ENCODE measurements at places on chromosomes 13 and 19.

DNA sequence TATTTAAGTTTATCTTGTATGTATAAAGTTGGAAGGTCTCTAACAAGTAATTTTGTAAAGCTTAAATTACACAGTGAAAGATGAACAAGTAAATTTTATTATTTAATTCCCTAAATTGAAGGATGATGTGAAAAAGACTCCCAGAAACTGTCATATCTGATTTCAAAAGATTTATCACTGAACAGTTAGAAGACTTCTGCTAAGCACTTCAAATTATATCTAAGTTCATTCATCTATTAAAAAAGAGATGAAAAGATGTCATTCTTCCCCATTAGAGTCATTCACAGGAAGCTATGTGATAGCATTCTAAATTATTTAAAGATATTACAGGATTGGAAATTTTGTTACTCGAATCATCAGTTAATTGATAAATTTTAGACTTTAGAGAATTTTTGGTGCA is 359.4 kb downstream of the ITGBL1 start:
- DNase-seq: no peak

DNA sequence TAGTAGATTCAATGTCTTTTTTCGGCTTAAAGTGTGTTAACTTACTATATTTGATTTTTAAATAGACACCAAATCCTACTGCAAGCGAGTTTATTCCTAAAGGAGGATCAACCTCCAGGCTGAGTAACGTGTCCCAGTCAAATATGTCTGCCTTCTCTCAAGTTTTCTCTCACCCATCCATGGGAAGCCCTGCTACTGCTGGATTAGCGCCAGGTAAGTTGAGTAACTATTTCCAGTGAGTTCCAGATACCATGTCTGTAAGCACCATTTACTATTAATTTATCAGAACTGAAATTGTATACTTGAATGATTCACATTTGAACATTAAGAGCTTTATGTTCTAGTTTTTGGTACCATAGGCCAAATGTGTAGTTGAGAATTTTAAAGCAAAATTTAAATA is 81.8 kb downstream of the PAN3 start:
- DNase-seq: no peak

DNA sequence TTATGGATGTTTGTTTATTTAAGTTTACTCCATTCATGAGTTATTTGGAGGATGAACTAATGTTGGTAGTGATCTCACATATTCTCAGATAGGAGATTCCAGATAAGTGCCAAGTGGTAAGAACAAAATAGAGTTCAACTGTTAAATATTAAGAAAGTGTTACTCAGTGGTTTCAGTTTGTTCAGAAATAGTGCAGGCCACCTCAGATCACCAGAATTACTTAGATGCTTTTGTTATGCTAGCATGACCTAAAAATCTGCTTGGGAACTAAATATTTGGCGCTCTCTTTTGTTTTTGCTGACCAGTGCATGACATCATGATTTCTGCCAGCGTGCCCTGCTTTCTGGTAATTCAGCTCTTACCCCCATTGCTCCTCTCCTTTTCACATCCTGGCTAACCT is 15.6 kb downstream of the CLDN10 start:
- no peak for DNase-seq

- DNase-seq: no peak
Measured at GRCh38 chr13:98105929-98106336, 37.0 kb upstream of the FARP1 start.

GRCh38 chr19:50817941-50818858 is 5.4 kb downstream of the KLK1 start:
- no peak for DNase-seq

- no peak for DNase-seq
Measured at GRCh38 chr19:39946532-39946931, 12.1 kb upstream of the FCGBP start.

DNA sequence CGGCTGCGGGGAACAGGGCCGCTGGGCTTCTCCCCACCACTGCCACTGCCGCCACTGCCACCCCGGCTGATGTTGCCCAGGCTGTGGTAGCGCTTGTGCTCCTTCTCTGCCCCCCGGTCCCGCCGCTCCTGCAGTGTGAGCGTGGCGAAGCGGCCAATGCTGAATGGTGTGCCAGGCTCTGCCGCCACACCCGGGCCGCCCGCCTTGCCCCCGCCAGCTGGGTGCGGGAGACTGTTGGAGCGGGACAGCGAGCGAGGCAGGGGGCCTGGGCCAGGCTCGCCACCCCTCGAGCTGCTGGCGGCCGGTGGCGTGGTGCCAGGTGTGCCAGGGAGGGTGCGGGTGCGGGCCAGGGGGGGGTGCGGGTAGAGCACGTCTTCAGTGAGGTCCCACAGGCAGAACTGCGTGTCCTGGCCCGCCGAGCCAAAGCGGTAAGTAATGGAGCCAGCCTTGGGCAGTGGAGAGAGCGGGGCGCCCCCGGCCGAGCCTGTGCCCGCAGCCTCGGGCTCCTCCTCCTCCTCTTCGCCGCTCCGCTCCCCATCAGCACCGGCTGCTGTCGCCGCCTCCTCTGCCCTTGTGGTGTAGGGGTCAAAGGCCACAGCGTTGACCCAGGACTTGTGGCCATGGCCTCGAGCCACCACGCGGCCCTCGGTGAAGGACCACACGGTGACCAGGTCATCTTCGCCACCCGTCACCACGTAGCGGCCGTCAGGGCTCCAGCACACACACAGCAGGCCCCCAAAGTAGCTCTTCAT is 3.7 kb upstream of the DMPK start:
- DNase-seq: no peak

DNA sequence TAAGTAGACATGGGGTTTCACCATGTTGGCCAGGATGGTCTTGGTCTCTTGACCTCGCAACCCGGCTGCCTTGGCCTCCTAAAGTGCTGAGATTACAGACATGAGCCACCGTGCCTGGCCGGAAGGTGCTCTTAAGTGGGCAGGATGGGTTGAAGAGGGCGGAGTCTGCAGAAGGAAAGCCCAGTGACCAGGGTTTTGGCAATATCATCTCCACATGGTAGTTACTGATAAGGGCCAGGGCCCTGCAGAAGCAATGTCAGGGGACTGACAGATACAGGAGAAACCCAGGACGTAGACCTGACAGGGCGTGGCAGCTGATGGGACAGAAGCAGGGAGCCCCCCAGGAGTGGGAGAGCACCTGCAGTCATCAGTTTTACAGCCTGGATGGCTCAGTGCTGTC is 45.7 kb upstream of the RNF113B start:
- DNase-seq: no peak

DNA sequence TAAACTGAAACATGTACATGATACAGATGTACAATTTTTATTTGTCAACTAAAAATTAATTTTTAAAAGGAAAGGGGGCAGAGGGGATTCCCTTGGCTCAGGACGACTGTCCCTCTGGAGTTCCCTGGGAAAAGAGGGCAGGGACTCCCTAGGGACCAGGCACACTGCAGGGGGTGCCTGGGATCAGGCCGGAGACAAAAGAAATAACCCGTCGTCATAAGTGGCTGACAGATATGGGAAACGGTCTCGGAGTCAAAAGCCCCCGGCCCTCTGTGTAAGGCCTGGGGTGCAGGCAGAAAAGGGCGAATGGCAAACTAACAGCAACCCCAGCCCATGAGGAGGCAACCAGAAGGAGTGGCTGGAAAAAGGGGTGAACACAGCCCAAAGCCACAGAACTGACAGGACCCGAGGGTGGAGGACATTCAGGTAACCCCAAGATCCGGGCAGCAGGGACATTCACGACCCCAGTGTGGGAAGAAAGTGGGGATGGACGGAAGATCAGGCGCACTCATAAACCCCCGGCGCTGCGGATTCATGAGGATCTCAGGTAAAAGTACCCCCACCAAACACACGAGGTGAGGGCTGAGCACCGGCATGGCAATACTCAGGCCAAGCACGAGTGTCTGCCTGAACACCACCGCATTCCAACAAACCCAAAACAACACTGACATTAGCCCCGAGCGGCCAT is 6.7 kb downstream of the MLLT1 start:
- DNase-seq: no peak

DNA sequence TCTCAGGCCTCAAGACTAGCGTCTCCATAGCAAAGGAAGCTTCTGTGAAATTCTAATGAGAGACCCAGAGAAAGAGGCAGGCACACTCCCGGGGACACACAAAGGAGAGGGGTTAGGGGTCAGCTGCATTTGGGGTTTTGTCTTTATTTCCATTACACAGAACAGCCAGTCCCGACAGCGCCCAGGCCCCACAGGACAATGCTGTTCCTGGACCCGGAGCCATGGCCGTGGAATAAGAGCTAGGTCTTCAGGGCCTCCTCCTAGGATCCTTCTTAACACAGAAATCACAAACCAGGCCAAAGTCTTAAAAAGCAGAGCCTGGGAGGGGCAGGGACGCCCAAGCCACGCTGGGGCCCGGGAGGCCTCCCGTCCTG is 22.8 kb downstream of the KCTD15 start:
- no peak for DNase-seq

DNA sequence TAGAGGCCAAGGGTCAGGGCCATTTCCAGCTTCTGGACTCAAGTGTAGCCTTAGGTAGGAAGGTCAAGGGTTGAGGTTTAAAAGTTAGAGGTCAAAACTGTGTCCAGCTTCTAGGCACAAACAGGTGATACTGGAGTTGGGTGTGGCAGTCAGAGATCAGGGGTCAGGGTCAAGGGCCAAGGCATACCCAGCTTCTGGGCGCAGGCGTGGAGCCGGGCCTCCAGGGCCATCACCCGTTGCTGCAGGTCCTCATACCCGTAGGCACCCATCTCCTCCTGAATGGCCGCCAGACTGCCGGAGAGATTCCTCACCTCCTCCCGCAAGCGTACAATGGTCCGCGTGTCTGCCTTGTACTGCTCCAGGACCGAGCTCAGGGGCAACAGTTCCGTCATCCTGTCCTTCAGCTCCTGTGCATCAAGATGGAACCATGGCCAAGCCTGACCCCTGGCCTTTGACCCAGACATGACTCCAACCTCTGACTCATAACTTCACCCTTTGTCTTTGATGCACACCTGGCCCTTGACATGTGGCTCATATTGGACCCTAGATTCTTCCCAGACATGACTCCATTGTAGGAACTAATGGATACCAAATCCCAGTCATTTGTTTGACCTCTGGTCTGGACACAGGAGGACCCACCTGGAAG is 22.1 kb downstream of the PIN1 start:
- DNase-seq: no peak

DNA sequence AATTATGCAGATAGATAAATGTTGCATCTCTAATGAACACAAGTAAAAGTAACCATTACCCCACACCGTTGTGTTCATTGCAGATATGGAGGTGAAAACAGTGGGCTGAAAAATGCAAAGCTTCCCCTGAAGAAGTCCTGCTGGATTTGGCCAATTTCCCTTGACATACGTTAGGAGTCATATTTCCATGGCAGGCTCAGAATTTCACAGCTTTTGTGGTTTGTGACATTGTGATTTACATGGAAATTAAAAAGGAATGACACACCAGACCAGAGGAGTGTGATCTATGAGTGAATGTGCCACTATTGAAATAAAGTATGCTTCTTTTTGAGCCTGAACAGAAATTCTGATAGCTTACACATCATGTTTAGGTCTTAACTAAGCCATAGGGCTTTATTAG is 221.1 kb upstream of the TMTC4 start:
- no peak for DNase-seq

- no peak for DNase-seq
Measured at GRCh38 chr19:11722414-11722813, 16.3 kb downstream of the ZNF823 start.

Measured in stimulated activated CD8-positive, alpha-beta memory T cell treated with anti-CD3 and anti-CD28 coated beads, Interleukin-15, amount 100 ng/mL, for 24 hours (primary cell).